ENCODE measurements at places on chromosomes 1 and 21. TPM values are rescaled to one million over a fixed set of nuclear protein-coding genes. Genes with fewer than 3 reads are reported as not detected.

DNA sequence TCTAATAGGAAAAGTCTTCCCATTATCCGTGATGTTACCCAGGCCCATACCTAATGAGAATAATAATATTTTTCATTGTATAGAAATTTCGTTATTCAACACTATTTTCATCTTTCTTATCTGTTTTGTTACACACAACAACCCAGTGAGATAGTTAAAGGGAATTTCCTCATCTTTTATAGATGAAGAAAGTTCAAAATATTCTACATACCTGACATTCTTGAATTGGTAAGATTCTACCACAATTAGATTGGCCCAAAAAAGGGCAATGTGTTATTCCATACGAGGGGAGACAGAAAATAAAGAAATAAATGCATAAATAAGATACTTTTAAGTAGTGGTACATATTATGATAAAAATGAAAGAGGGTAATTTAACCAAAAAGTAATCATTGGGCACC, 405.5 kb upstream of the ADAMTS5 start:
- no peak for DNase-seq

Gene KRTAP13-2
- total RNA-seq: not detected

DNA sequence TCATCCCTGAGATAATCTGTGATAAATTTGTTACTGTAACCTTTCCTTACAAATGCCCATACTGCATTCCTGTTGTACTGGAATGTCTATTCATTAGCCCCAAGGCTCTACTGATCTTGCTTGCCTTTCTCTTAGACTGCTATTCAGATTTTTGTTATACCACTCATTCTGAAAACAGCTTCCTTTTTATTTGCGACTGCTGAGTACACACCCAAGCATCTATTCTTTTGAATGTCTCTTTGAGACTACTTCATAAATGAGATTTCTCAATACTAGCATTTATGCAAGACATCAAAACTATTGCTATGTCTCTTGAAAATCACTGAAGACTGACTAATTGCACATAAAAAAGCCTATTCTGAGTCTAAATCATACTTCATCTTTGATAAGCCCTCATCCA, 38.6 kb downstream of the DENND1B start:
- no peak for DNase-seq

DNA sequence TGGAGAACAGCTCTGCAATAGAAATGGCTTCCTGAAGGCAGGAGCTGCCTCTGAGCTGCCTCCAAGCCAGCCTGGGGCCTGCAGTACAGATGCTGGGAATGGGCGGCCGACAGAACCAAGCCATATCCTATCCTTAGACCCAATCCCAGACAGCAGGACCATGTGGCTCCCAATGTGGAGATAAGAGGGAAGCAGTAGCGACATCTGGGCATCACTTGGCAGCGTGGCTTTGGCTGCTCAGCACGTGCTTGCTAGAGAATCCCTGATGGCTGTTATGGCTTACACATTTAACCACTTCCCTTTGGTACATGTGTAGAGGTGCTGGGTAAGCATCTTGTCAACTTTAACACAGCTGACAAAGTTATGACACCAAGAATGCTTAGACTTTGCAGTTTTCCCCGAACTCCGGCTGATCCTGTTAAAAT, 87.7 kb downstream of the MAN1C1 start:
- DNase-seq: peak; percentile 41

- no peak for DNase-seq
These were observed 112.5 kb upstream of the KCNK2 start for GRCh38 chr1:214970016-214970415.

Gene ELOVL1
- total RNA-seq: 75.7 TPM

- DNase-seq: no peak
These were observed 13.5 kb downstream of the GSTM5 start for GRCh38 chr1:109725510-109725909.

Gene HAO2
- total RNA-seq: not detected

DNA sequence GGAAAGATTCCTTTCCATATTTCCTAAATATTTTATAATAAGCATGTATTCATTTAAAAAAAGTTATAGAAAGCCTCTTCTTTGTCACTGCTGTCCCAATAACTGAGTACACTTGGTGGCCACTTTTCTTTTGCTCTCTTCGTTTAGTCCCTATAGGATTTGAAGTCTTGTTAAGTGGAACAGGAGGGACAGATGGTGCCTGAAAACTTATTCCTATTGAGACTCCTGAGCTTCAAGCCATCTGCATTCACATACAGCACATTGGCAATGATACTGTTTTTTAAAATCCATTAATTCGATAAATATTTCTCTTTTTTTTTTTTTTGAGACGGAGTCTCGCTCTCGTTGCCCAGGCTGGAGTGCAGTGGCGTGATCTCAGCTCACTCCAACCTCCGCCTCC, 2.0 kb upstream of the ZBTB40 start:
- no peak for DNase-seq

Gene INTS11
- 150 TPM for total RNA-seq

DNA sequence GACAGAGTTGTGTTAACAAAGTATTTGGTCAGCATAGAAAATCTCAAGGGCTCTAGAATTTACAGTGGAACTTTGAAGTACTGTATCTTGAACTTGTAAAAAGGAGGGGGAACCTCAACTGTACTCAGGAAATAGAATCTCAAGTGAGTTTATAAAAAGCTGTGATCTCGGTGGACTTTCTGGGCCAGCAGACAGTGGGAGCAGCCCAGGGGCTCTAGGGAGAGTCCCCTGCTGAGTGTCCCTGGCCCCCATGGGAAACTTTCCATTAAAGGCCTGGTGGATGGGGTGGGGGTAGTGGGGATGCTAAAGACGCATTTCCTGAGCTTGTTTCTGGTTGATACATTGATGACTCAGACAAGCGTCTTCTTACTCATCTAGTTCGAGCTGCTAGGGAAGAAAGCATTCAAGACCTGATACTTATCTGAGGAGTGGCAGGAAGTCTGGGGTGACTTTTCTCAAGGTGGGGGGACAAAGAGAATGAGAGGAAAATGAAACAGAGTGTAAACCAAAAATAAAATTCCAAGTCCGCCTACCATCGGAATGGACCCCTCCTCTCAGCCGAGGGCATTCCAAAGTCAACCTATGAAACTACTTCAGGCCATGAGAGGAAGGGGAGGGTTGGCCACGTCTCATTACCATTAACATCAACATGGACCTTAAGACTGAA, 65.5 kb downstream of the NID1 start:
- DNase-seq: peak; percentile 44

Gene AK5
- 0.54 TPM for total RNA-seq

Gene ATAD3B
- 15.1 TPM for total RNA-seq

DNA sequence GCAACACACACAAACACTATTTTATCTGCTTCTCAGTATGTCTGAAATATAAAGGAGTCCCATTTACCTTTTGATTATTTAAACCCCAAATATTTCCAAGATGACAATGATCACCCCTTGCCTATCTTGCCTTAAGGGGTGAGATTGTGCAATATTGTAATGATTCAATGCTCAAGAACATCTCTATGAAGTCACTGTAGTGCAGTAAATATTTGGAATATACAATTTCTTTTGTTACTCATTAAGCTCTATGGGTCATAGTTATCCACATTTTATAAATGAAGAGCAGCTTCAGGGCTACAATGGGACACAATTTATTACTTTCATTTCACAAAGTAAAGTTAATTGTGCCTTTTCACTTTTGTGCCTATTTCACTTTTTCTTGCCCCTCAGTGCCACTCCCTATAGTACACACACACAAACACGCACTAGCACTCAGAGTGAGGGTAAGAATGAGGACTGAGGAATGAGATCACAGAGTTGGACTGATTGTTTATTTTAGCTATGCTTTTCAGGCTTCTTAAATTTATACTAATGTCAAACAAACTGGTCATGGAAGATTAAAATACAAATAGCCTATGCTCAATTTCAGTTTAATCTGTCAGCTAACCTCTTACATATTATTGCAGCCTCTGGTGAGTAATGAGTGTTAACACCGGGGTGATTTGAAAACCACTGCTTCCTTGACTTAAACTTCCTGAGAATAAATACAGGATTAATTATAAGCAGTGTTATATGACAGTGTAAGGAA, 521.0 kb upstream of the B3GALT2 start:
- DNase-seq: peak; percentile 23

- DNase-seq: no peak
These were observed 19.3 kb downstream of the C1orf52 start for GRCh38 chr1:85240174-85240601.

- peak; percentile 55 for DNase-seq
These were observed 9.6 kb upstream of the TNFRSF25 start for GRCh38 chr1:6475381-6476133.

GRCh38 chr1:28129150-28129549, 40.7 kb upstream of the EYA3 start:
- no peak for DNase-seq

DNA sequence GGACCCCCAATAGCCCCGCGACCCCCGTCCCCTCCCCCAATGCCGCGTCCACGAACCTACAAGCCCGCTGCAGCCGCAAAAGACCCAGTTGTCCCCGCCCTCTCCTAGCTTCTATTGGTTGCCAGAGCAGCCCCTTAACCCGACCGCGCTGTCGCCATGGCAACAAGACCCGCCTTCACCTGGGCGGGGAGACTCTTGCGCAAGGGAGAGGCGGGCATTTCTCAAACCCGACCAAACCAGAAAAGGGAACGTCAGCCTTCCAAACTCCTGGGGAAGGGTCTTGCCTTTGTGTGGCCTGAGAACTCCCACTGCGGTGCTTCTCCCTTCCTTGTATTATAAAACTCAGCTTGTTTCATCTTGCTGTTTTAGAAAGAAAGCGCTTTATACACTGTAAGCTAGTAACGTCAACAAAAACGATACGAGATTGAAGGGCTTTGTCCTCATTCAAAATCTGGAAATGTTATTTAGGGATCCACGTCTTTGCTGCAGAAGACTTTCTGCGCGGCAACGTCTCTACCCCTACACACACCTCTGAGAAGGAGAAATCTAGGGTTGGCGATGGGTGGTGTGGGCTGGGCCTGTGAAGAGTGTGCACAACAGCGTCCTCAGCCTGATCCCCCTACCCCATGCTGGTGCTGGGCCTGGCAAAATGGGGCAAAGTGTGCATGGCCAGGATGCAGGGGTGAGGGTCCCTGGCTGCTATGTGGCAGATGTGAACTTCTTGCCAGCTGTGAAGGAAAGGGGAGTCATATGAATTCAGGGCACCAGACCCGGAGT, at the start of gene TMEM9:
Gene TMEM9, minus strand, starts transcription at position 86 of the 777 bp plus-strand sequence. CDS start 551 bp downstream, outside the sequence.
- peak; percentile 95 for DNase-seq

DNA sequence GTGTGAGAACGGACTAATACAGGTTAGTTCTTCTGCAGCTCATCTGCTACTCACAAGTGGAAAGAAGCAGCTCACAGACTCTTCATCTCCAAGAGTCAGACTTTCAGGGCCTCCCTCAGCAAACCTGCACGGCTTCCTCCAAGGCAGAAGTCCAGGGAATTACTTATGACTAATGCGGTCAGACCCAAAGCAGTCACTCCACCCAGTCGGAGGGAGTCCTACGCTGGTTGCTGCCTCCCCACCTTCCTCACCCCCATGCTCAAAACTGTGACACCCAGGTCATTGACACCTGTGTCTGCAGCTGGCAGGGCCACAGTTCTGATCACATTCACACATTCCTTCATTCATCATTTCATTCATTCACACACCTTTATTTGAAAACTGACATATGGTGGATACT, 38.4 kb upstream of the PRDM2 start:
- no peak for DNase-seq

GRCh38 chr1:3772715-3773571, at the start of gene SMIM1:
TSS of gene SMIM1 (plus strand) at chr1:3772749. CDS start at chr1:3775374, 2,625 bp downstream.
- DNase-seq: no peak

GRCh38 chr1:204562075-204562990, 46.1 kb downstream of the MDM4 start:
- DNase-seq: no peak

- no peak for DNase-seq
These were observed 14.4 kb downstream of the SPOCD1 start for GRCh38 chr1:31801458-31801857.

GRCh38 chr1:54156201-54156600, 3.4 kb upstream of the CDCP2 start:
- no peak for DNase-seq

GRCh38 chr1:162656266-162656665, 24.0 kb downstream of the DDR2 start:
- DNase-seq: no peak

Gene NPHS2
- total RNA-seq: not detected

Gene G0S2
- total RNA-seq: 5.1 TPM

DNA sequence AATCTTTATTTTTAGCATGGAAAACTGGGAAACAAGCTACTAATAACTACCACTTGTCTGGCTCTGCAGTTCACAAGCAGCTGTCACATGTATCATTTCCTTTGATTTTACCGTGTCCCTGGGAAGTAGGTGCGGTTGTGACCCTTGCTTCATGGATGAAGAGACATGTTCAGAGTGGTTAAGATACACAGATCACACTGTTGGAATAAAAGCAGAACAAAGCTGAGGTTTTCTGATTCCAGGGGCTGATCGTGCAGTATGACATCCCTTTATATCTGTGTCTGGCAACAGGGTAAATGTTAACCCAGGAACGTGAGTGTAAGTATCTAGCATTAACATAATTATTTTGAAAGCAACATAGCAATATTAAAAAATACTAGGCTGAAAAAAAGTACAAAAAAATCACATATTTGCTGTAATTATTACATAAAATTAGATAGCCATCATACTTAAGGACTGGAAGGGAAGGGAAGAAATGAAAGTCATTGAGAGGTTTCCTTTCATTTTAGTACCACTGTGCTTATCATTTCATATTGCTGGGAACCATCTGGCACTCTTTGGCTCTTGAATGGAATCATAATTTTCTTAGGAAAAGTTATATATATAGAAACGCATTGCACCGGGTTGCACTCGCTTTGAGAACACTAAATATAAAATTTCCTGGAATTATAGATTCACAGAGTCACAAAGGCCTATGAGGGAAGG, 62.8 kb upstream of the PAXBP1 start:
- no peak for DNase-seq

DNA sequence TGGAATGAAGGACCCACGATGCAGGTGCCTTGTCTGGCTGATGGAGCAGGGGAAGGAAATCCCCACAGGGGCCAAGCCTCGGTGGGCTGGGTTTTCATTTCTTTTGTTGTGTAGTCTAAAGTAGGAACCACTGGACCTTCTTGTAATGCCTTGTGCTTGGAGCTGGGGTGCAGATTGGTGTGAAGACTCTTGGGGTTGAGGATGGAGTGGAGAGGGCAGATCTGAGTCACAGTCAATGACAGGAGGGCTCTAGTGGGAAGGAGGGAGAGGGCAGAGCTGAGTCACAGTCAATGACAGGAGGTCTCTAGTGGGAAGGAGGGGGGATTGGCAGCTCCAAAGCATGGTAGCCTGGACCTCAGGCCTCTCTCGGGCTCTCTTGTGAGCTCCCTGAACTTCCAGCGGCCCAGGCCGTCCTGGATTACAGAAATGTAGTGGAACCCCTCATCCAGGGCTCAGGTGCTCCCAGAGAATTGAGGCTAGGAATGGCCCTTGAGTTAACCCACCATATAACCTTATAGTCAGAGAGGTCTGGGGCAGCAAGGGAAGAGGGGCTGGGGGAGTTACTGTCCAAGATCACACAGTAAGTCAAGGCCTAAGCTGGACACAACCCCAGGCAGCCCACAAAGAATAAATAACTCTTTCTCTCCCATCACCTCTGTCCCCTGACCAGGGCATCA, 313.8 kb downstream of the MATN1 start:
- DNase-seq: no peak

Gene MCOLN2
- total RNA-seq: 1.1 TPM

Measured in hematopoietic multipotent progenitor cell (in vitro differentiated cells).